ENCODE measurements at places on chromosomes 2 and 18.

DNA sequence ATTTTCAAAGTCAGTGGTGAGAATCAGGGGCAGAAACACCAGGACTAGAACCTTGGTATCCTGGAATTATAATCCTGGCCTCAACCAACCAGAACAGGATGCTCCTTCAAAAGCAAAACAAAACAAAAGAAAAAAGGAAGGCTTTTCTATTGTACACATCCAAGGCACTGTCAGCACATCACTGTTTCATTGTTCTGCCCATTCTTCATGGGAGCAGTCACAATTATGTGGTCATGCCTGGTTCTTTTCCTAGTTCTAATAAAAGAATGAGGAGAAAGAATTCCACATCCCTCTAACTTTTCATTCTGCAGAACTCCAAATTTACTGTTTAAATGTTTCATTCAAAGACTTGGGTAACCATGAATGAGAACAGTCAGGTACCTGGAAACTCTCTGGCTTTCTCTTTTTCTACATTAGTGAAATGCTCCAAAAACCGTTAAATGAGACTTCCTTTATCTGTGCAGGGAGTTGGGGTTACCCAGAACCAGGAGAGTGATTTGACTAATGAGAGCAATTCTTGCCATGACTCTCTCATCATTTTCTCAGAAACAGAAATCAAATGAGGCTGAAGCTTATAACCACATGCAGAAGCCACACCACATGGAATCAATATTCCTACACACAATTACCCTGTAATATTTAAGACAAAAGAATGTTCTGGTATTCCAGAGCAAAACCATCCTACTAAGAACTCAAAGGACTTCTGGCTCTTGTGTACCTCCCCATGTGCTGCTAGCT is 110.9 kb upstream of the CCDC150 start:
- no peak for DNase-seq

GRCh38 chr2:121376535-121377250 is 91.7 kb upstream of the TFCP2L1 start:
- DNase-seq = no peak

DNA sequence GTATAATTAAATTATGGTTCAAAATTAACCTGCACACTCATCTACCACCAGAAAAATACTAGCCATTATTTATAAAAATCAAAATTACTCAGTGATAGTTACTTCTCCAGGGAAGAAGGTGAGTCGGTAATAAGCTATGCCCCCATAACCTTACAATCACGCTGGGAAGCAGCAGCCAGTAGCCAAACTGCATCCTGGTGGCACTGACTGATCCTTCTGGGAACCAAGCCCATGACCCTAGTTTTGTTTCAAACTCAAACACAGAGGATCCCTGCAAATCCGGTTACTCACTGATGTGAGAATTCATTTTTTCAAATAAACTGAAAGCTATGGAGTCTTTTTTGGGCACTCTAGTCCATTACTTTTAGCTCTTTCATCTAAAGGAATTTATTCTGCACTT is 88.2 kb upstream of the VWC2L start:
- DNase-seq = no peak

DNA sequence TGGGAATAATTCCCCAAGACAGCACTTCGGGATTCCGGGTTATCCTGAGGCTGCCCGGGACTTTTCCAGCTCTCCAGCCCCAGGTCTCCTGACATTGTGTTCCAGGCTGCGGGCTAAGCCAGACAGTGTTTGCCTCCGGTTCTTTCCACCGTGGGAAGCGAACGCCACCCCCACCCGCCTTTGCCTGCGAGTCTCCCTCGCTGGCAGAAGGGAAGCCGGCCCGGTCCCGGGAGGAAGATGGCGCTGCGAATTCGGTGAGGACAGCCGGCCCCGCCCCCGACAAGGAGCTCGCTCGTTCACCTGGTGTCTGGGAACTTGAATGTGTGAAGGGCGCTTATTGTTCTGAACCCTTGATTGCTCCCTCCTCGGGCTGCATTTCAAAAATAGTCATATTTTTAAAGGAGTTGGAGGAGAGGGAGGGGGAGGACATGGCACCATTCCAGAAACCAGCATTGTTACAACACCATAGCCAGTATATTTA is 2.9 kb downstream of the LRATD1 start:
- peak; percentile 40 for DNase-seq
